ENCODE measurements at places on chromosomes 12 and 14.

DNA sequence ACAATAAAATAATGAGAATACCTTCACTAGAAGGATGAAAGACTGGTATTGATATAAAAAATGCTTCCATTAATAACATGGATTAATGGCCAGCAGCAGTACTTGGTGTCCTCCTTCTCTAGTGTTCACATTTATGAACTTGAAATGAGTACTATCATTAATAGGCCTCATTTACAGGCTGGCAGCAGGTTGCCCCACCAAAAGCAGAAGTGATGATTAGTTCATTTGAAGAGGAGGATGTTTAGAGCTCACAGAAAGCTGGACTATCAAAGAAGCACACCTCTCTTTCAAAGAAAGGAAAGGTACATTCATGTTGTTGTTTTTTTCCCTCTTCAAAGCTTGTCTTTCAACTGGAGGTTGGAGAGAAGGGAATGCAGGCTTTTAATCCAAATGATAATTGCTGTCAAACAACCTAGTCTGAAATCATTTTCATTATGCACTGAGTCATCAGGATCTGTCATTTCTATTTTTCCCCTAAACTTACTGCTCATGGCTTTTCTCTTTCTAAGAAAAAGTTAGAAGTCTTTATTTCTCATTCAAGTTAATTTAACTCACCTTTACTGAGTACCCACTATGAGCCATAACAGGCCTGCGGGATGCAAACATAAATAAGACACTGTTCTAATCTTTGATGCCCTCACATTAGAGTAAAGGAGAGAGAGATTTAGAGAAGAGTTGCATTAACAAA lies 157.9 kb upstream of the GRIP1 start:
- DNase-seq: no peak

GRCh38 chr14:93977790-93978581 lies 1.6 kb upstream of the ASB2 start:
- DNase-seq: peak; percentile 90

DNA sequence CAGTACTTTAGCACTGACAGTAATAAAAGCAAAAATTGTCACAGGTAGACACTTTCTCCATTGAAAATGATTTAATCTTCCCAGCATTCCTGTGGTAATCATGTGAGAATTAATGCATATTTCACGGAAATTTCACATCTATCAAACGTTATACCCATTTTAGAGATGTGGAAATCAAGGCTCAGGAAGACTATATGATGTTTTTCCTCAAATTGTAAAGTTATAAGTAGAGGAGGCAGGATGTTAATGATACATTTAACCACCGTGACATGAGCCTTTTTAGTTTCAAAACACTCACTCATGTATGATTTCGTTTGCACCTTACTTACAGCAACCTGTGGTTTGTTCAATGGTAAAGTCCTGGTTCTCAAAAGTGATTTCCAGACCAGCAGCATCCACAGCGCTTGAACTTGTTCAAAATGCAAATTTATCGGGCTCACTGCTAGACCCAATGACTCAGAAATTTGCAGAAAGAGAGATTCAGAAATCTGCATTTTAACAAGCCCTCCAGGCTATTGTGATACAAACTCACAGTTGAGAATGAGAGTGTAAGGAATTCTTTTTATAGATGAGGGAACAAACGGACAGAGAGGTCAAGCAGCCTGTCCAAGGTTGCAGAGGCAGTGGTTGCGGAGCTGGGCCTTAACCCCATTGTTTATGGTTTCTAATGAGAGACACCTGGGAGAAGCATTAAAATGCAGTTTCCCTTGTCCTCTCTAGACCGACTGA lies 654.8 kb upstream of the TBX3 start:
- DNase-seq: no peak

- DNase-seq: no peak
Measured at GRCh38 chr12:16086462-16086861, 175.3 kb downstream of the DERA start.

DNA sequence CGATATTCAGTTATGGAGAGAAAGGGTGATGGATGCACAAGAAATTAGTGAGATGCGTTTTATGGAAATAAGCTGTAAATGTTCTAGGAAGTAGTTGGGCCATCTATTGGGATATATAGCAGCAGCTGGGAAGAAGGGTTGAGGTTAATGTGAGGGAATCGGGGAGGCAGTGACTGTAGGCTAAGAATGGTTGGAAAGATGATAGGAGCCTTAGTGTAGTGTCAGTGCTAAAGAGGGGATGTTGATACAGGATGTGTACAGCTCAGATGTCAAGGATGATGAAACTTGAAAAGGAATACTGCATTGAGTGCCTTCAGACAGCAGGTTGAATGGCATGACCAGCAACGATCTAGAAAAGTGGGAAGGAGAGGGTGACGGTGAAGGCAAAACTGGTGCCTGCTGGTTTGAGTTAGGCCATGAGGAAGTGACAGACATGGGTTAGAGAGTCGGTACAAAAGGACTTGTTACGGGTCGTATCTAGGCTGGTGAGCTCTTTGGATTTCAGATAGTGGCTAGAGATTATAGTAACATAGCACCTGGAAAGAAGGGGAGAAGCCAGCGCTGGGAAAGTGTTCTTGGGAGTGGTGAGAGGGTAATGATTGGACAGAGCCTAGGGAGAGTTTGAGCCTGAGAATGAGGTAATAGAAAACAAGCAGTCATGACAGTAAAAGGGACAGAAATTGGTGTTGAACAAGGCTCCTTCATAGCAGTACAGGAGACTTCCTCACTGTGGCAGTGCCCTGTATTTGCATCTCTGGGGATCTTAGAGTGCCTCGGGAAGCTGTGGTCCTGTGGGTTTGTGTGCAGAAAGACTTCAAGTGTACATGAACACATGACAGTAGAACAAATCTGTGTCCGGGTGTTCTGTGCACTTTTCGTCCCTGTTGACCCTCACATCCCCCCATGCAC lies 9.6 kb downstream of the MARS1 start:
- no peak for DNase-seq

DNA sequence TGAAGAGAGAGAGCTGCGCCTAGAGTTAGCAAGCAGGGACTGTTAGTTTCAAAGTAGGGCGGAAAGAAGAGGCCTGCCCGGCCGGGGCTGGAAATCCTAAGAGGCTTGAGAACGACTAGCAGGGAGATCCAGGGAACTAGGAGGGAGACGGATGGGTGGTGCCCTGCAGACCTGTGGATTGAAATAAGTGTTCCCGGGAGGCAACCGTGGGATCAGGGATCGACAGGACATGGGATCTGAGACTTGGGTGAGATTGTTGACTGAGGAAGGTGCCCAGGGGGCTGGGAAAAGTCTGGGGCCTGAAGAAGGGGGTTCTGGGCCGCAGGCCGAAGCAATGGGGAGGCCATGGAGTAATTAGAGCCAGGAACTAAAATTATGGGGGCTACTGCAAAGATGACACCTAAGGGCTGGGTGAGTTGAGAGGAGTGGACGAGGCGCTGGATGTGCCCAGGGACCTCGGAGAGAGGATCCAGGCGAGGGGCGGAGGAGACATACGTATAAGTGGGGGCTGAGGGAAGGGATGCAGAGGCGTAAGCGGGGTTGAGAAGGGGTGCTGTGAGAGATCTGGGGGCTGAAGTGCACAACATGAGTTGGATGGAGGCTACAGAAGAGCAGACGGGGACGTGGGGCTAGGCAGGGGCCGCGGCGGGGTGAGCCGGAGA lies 635 bp downstream of the LTA4H start:
- peak; percentile 16 for DNase-seq

- no peak for DNase-seq
Measured at GRCh38 chr14:92207928-92208265, 86.1 kb downstream of the CPSF2 start.

DNA sequence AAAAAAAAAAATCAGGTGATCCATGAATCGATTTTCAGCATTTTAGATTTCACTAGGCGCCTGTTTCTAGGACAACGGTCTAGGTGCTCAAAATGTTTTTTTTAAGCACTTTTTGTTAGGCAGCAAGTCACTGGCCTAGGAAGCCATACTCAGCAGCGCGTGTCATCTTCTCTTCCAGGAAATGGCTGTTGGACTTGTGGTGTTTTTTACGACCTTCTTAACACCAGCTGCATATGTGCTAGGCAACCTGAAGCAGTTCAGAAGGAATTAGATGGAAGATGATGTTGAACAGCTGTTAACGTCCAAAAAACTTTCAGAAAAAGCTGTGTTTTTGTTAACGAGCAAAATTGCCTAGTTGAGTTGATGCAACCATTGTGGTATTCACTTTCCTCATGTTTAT lies 868 bp downstream of the COX8C start:
- no peak for DNase-seq

- DNase-seq: no peak
Measured at GRCh38 chr12:70321191-70321590, 44.9 kb upstream of the KCNMB4 start.

- no peak for DNase-seq
Measured at GRCh38 chr14:54502602-54503001, 7.1 kb upstream of the CGRRF1 start.

- no peak for DNase-seq
Measured at GRCh38 chr12:54053751-54054741, at the start of gene HOXC4. TSS of gene HOXC4 (plus strand) at chr12:54053835. CDS start at chr12:54053923, 88 bp downstream.

DNA sequence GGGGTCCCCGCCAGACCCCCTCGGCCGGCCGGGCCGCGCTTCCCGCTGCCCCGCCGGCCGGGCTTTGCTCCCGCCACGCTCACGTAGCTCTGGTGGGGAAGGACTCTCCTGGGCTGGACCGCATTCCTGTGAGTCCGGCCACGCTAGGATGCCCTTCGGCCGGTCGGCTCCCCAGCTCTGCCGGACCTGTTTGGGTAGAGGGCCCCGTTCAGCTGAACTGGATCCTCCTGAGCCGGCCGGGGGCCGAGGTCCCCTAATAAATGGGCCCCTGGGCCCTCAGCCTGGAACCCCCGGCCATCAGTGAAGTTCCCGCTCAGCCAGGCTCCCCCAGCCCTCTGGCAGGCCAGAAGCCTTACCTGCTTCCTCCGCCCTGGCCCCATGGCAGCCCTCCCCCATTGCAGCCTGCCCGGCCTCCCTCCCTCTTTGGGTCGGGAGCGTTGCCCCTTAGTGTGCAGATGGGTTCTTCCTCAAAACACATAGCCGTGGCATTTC lies 593 bp downstream of the UNC119B start:
- DNase-seq: peak; percentile 23

- DNase-seq: no peak
Measured at GRCh38 chr12:50614167-50614759, 109.5 kb downstream of the DIP2B start.

DNA sequence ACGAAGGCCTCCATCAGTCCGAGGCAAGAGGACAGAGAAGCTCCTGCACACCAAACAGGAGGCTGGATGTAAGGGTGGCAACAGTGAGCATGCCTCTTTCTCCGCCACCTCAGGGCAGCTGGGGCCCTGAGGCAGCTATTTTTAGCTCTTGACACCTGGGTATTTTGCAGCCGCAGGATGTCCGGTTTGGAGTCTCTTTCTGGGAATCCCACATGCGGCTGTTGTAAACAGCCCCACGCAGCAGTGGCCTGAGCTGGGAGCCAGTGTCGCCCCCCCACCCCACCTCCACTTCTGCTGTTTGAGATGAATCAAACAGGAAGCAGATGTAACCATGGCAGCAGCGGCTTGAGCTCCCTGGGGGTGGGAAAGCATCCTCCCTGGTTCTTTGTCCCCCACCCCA lies 11.7 kb downstream of the HDAC7 start:
- DNase-seq: peak; percentile 88

DNA sequence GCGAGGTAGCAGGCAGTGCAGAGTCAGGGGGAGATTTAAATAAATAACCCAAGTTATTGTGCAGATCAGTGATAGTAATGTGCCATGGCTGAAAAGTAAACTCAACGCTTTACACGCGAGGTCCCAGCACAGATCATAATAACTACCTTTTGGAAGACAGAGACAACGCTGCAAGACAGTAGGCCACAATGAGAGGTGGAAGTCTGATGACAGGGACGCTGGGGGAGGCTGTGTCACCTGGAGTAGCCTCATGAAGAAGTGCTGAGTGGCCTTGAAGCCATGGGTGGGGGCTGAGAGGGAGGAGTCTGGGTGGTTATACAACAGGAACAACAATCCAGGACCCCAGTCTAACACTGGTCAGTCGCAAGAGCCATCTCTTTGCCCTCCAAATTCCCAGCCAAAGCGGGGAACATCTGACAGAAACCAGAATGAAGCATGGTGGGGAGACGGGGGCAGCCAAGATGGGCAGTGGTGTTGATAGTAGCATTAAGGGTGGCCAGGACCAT lies 28.2 kb downstream of the ANO2 start:
- no peak for DNase-seq

- DNase-seq: peak; percentile 23
Measured at GRCh38 chr12:122326586-122326985, 60.3 kb upstream of the VPS33A start.

DNA sequence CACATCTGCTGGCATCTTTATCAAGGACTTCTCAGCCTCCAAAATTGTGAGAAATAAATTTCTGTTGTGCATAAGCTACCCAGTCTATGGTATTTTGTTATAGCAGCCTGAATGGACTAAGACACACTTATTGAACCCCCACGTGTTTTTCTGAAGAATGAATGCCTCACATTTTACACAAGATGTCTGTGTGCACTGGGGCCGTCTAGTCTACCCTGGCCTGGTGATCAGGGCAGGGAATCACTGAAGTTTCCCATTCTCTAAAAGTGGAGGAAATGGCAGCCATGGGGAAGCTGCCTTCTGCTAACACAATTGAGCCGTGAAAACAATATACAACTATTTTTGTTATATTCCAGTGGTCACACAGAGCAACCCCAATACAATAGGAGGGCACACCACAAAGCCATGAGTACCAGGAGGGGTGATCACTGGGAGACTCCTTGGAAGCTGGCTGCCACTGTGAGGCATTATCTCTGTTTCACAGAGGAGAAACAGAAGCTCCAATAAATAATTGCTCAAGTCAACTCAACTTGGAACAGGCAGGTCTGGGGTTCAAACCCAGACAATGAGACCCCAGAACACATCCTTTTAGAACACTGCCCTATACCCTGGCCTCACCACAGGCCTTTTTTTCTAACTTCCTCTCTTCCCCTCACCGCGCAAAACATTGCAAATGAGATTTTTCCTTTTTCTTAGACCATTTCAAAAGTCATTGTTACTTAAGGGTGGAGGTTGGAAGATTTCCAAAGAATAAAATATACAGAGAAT lies 18.3 kb upstream of the LTA4H start:
- DNase-seq: no peak

DNA sequence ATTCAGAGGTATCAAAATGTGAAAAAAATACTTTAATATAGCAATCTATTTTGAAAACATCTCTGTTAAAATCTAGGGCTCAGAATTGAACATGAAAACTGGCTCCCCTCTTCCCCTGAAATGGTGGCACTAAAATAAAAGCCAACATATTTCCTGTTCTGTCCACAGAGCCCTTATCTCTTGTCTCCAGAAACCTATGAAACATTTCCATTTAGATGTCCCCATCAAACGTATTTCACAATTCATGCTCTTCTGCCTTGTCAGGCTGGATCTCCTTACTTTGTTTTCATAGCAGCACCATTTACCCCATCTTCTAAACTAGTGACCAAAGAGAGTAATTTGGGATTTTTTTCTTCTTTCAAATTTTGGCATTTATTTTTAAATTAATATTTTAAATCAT lies 42.4 kb downstream of the PDE3A start:
- DNase-seq: no peak

DNA sequence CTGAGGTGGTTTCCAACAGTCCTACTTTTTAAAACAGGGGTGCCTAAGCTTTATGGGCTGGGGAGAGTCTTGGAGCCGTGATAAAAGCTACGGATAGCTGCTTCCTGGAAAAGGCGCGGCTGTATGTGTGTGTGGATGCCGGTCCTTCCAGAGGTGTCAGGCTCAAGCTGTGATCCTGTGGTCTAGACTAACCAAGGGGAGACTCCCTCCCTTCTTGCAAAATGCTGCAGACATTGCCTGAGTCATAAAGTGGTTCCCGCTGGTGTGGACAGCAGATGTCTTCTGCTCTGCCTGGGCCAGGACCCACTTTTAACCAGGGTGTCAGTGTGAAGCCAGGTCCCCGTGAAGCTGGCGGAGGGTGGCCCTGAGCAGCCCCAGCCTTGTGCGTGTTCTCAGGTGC lies 37.8 kb downstream of the CCDC92 start:
- DNase-seq: no peak

GRCh38 chr12:19434538-19434937 lies 4.8 kb upstream of the AEBP2 start:
- peak; percentile 31 for DNase-seq
